ENCODE measurements at places on chromosomes 7 and 10. TPM values are rescaled to one million over a fixed set of nuclear protein-coding genes. Genes with fewer than 3 reads are reported as not detected.

Gene SPDYE11
- total RNA-seq: not detected

DNA sequence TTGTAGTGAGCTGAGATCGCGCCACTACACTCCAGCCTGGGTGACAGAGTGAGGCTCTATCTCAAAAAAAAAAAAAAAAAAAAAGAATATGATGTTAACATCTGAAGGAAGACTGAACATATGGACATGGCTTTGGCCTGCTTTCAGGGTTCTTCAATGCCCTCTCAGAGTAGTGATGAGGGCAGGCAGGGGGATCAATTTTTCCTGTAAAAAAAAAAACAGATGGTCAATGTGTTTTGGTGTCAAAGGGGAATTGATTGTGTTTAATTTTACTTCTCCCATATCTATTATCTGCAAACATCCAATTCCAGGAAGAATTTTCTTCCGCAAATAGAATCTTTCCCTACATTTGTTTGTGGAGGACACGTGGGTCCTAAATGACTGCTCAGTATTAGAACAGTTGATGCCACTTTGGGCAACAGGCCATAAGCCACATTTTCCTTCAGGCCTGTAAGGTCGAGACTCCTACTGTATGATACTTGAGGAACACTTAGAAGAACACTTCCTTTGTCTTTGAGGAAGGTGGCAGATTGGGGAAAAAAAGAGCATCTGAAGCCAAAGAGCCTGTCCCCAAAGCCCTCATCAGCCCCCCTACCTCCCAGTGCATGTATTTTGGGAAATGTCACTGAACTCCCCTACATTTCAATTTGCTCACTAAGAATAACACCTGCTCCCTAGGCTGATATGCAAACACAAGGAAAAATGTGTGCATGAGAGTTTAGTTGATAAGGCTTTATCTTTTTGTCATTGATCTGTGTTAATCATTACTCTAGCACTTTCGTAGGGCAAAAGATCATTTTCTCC, 28.3 kb downstream of the MGAM2 start:
- DNase-seq: no peak

Gene CRYGN
- total RNA-seq: 1.2 TPM

DNA sequence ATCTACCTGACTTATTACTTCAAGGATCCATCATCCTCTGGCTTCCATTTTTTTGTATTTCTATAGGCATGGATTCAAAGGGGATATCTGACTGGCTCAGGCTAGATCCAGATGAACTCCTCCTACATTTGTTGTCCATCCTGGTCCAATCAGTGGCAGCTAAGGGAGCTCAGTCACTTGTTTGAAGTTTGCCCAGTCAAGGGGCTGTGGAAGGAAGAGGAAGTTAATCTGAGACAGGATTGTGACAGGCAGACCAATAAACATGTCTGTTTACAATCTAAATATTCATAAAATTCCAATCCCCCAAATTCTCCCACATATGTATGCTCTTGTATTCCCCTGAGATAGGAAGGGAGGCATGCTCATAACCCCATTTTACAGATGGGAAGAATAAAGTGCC, 48.7 kb downstream of the CAV1 start:
- no peak for DNase-seq

Gene PDZD7
- 2.2 TPM for total RNA-seq

Gene PHYHIPL
- not detected for total RNA-seq
